Stimulated activated CD8-positive, alpha-beta memory T cell treated with anti-CD3 and anti-CD28 coated beads, Interleukin-15, amount 100 ng/mL, for 24 hours (primary cell): ENCODE measurements at places on chromosomes 2 and 18.

DNA sequence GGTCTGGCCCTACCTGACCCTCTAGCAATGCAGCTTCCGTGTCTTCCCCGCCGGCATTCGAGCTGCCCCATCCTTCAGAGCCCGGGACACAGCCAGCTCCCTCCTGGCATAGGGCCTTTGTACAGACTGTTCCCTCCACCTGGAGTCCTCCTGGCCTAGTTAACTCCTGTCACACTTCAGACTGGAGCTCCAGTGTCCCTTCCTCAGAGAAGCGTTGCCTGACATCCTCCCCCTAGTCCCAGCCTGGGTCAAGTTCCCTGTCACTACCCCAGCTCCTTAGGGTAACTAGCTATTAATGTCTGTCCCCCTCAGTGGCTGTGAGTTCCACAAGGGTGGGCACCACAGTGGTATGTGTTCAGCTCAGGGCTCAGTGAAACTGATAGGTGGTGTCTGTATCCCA, 45.5 kb upstream of the LOXHD1 start:
- no peak for DNase-seq

- no peak for DNase-seq
These were observed 53.2 kb downstream of the ITGA6 start for GRCh38 chr2:172480301-172481218.

GRCh38 chr18:62198259-62198658, 11.2 kb downstream of the RELCH start:
- no peak for DNase-seq

DNA sequence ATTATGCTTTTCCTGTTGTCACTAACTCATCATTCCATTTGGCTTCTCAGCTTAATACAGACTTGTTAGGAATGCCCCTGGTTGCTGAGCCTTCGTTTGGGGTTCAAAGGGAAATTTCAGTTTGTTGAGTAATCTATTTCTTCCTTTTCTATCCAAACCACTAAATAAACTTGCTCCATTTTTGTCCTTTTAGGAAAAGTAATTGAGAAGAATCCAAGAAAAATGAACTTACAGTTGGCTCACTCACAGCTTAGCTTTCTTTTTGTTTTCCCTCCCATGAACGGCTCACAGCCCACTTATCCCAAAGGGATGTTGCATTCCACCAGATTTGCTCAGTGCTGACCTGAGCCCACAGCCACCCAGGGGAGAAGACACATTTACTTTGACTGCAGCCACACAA, 73.9 kb downstream of the SOX11 start:
- DNase-seq, result no peak

GRCh38 chr2:47227532-47228279, 72.6 kb upstream of the STPG4 start:
- DNase-seq, result no peak

DNA sequence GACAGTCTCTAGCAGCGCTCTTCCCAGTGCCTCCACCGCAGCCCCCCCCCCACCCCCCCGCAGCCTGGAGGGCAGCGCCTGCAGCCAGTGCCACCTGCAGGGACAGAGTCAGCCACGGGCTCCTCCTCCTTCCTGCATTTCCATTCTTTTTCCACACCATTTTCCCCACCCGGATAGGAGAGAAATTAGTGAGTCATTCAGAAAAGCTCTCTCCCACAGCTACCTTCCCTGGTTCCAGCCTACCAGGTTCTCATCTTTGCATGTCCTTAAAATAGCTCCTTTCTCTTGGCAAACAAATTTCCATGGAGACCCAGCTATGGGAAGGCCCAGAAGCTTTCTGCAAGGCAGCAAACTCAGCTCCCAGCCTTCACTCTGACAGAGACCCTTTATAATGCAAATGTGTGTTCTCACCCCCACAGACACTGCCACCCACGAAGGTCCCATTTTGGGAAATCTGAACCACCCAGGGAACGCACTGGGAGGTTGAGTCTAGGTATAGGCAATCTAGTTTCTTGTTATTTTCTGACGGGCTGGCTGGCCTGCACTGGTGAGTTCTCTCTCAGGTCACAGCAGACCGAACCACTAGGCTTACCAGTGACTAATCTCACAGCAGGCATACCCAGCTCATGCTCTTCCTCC, 41.8 kb upstream of the ATG16L1 start:
- DNase-seq, result no peak

GRCh38 chr2:119544939-119545475, 758 bp downstream of the CFAP221 start:
- DNase-seq, result no peak

DNA sequence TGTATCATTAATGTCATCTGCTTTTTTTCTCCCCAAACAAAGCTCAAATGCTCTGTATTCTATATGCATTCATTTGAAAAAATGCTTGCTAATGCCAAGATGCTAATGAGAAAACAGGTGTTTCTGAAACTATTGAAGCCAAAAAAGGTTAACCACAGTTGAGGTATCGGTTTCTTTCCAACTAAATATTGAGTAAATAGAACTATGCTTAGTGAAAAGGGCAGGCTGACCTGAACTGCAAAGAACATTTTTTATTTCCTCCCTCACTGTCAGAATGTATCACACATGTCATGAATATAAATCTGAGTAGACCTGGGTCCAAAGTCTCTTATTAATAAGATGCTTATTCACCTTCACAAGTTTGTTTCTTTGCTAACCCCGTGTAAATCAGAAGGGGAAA, 866.6 kb downstream of the CPS1 start:
- no peak for DNase-seq

- DNase-seq, result no peak
These were observed 1.7 kb downstream of the PRELID3A start for GRCh38 chr18:12409469-12409868.

- no peak for DNase-seq
These were observed 32.5 kb downstream of the DOCK10 start for GRCh38 chr2:225009768-225010167.

GRCh38 chr2:95734976-95735890, 143.4 kb downstream of the TRIM43 start:
- no peak for DNase-seq

GRCh38 chr18:67973916-67974315, 457.4 kb upstream of the DSEL start:
- DNase-seq, result no peak

GRCh38 chr2:147603447-147603846, 241.4 kb upstream of the ACVR2A start:
- no peak for DNase-seq
